Stromal cell of bone marrow (primary cell): ENCODE measurements at places on chromosomes 6 and 20.
A peak's percentile ranks its signal among the peaks of the same experiment; 100 is the strongest.

DNA sequence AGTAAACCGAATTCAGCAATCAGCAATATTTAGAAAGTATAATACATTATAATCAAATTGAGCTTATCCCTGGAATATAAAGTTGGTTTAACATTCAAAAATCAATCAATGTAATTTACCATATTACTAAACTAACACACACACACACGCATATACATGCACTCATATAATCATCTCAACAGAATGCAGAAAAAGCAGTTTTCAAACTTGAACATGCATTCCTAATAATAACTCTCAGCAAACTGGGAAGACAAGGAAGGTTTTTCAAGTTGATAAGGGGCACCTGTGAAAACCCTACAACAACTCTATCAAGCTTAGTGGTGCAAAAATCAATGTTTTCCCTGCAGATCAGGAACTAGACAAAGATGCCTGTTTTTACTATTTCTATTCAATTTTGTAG lies 4.7 kb downstream of the SIRPB2 start:
- no peak for DNase-seq

DNA sequence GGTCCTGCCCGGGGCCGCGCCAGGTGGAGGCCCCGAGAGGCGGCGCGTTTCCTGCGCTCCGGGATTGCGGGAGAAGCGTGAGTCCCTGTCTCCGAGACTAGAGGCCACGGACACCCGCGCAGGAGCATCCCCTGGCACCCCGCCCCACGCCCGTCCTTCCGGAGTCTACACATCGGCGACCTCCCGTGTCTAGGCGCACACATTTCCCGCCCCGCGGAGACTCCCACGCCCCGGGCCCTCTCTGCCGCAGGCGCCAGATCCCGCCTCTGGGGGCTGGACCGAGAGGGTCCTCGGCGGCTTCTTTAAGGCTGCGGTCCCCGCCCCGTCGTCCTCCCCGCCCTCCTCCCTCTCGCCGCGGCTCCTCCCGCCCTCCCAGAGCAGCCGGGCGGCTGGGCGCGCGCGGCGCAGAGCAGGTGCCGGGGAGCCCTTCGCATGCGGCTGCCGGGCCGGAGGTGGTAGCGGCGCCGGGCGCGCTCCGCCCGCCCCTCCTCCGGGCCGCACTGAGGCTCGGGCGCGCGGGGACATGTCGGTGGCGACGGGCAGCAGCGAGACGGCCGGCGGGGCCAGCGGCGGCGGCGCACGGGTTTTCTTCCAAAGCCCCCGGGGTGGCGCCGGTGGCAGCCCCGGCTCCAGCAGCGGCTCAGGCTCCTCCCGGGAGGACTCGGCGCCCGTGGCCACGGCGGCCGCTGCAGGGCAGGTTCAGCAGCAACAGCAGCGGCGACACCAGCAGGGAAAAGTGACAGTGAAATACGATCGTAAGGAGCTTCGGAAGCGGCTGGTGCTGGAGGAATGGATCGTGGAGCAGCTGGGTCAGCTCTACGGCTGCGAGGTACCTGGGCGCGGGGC lies at the start of gene PPP1R14C:
TSS of gene PPP1R14C (plus strand) at position 375 of the 846 bp plus-strand sequence. CDS start at position 524, 149 bp downstream.
- no peak for DNase-seq

GRCh38 chr6:12097791-12098190 lies 85.7 kb downstream of the HIVEP1 start:
- no peak for DNase-seq

DNA sequence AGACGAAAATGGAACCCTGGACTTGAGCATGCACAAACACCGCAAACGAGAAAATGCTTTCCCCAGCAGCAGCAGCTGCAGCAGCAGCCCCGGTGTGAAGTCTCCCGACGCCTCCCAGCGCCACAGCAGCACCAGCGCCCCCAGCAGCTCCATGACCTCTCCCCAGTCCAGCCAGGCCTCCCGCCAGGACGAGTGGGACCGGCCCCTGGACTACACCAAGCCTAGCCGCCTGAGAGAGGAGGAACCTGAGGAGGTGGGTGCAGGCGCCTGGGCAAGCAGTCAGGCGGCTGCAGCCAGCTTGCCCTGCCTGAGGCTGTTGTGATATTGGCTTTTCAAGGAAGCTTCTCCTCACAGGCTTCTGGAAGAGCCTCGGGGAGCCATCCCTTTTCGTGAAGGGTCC lies 35.8 kb upstream of the PCMTD2 start:
- no peak for DNase-seq

DNA sequence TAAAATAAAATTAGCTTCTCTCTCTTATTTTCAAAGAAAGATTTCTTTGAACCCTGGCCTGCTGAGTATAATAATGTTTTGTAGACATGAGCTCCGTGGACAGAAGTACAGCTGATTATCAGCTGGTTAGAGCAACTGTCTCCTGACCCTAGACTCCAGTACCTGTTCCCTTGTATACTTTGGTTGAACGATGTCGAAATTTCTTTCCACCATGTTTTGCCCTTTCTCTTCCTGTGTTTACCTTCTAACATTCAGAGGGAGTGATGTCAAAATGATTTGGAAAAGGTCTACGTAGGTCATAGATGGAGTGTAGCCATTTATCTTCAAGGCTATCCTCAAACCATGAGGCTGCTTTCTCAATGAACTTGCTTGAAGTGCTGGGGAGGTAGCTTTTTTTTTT lies 16.8 kb upstream of the ADTRP start:
- no peak for DNase-seq

GRCh38 chr6:5055118-5055517 lies 30.0 kb upstream of the PPP1R3G start:
- DNase-seq, result no peak

GRCh38 chr20:39698752-39699151 lies 736.6 kb downstream of the DHX35 start:
- DNase-seq, result no peak

DNA sequence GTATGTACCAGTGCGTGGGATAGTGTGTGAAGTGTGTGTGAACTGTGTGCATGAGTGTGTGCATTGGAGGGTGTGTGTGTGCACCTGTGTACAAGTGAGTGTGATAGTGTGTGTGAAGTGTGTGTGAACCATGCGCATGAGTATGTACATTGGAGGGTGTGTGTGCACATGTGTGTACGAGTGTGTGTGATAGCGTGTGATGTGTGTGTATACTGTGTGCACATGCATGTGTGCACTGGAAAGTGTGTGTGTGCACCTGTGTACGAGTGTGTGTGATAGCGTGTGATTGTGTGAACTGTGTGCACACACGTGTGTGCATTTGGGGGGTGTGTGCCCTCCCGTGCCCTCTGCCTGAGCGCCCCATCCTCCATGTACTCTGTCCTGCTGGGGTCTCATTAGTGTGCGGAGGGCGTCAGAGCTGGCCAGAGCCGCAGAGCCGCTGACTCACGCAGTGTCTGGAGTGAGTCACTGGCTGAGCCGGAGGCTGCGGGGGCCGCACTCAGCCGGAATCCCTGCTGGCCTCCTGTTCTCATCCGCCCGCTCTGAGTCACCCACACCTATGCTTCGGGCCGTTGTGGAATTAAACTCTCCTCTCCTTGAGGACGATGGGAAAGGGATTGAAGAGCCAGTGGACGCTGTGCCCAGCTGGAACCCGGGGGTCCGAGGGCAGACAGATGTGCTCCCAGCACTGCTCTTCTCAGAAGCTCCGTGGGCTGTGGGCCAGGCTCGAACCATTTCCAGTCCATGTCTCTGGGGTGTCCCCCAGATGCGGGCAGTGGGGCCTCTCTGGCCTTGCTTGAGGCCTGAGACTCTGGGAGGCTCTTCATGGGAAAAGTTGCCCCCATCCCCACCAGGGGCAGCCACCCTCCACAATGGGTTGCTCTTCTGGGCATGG lies 27.3 kb upstream of the STX16 start:
- peak; percentile 83 for DNase-seq

GRCh38 chr20:16397086-16397485 lies 176.2 kb downstream of the KIF16B start:
- peak; percentile 18 for DNase-seq

GRCh38 chr6:90336388-90336947 lies 39.8 kb upstream of the BACH2 start:
- DNase-seq, result no peak

- no peak for DNase-seq
Measured at GRCh38 chr20:37506152-37506725, 14.8 kb upstream of the NNAT start.

- no peak for DNase-seq
Measured at GRCh38 chr6:147345902-147346301, 141.7 kb downstream of the STXBP5 start.

GRCh38 chr6:126182650-126183311 lies 157.1 kb upstream of the CENPW start:
- no peak for DNase-seq

DNA sequence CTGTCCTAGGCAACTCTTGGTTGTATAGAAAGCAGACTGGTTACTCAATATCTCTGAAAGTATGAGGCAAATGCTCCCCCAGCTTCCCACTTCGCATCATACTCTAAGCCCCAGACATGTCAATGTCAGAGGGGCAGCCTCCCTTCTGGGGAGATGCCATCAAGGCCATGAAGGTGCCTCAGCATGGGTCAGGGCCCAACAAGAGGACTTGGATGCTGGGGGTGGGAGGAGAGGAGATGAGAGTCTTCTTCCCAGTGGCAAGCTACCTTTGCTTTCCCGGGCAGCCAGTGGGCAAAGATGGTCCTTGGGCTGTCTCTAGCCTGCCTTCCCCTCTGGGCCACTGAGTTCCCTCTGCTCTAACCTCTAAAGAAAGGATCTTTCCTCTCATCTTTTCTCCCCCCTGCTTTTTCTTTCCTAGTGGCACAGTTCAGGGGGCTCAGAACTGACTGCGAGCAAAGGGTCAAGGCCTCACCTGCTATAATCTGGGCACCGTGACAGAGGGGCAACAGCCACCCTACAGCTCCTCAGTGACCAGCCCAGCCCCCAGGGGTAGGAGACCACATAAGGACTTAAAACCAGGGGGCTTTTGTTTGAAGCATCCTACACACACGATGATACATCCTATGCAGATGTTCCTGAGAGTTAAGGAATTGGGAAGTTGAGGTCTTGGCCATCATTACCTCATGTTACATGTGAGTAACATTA lies 26.2 kb downstream of the MOCS1 start:
- DNase-seq, result no peak

DNA sequence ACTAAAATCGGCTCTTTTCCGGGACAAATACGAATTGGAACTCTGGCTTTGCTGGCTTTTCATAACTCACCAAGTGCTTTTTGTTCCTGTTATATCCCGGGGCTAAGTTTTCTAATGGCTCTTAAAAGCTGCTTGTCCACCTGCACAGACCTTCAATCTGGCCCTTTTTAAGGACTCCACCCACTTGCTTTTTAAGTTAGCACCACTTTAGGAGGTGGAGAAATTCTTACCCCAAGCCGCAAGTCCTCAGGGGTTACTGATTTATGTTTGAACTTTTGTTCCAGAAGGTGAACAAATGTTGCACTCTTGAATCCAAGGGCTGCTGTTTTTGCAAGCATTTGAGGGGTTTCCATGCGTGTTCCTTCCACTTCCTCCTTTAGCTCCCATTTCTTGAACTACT lies 37.8 kb downstream of the FAM184A start:
- no peak for DNase-seq

DNA sequence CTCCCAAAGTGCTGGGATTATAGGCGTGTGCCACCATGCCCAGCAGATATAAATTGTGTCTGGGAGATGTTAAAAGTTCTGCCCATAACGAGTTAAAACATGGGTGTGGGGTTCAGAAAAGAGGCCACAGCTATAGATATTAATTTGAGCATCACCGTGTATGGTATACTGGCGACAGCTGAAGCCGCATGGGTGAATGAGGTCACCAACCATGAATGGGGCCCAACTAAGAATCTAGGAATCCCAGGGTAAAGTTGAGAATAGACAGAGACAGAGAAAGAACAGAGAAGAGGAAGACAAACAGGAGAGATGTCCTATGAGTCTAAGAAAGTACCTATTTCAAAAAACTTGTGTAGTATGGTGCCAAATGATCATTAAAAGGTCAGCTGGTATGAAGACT lies 50.9 kb downstream of the ILRUN start:
- DNase-seq, result no peak

GRCh38 chr6:43717389-43717788 lies 29.8 kb upstream of the MRPS18A start:
- DNase-seq, result no peak

- no peak for DNase-seq
Measured at GRCh38 chr6:82197784-82198183, 49.8 kb downstream of the IBTK start.

DNA sequence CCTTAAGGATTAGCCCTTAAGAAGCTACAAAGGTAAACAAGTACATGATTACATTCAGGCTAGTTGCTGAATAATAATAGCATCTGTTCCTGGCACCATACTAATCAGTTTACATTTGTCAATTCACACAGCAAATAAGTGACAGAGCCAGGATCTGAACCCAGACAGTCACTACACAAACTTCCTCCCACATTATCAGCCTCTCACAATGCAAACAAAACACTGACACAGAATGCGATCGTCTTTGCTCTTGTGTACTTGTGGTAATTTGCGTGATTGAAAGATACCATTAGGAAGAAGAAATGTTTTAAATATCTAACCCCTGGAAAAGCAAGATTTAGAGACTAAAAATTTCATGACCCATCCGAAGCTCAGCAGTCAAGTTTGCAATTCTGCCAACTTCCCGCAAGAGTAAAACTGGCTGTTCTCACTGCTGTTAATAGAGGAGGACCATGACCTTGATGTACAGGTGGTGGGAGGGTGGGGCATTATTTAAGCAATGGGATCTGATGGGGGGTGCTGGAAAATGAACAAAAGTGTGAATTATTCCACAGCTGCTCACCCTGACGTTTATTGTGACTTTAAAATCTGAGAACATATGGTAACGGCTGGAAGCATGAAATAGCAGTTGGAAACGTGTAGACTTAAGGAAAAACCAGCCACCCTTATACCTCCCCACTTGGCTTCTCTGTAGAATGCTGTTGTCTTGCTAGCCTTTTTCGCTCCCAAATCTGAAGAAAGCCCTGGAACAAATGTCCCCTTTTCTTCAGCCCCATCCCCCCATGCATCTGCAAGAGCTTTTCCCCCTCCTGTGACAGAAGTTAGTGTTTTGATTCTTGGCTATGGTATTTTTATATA lies 95.3 kb upstream of the ARMC2 start:
- no peak for DNase-seq
